Dorsolateral prefrontal cortex (tissue), 122 donors: ENCODE measurements at places on chromosomes 11 and 22. TPM values are rescaled to one million over a fixed set of nuclear protein-coding genes. Genes with fewer than 3 reads are reported as not detected.

GRCh38 chr11:3108183-3108721, 51.0 kb upstream of the CARS1 start:
- DNase-seq, result no peak

DNA sequence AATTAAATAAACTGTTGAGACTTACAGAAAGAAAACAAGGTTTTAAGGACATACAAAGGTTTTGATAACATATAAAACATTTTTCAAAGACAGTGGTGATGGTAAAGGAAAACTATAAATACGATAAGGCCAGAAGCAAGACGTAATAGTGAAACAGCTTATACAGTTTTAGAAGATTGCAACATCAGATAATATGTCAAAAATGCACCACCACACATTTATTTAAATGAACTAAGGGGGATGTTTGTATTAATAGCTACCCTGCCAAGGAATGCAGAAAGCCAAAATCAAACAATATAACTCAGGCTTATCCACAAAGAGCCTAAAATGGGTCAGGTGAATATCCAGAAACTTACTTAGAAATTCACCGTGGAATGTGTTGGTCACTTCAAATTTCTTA, 981.6 kb upstream of the FAT3 start:
- no peak for DNase-seq

- no peak for DNase-seq
Measured at GRCh38 chr11:106608677-106609076, 409.6 kb downstream of the GUCY1A2 start.

Gene YPEL4
- total RNA-seq, result 64.2 TPM

- no peak for DNase-seq
Measured at GRCh38 chr22:48207919-48208535, 1445.6 kb downstream of the TBC1D22A start.

- DNase-seq, result no peak
Measured at GRCh38 chr11:16897470-16898061, 116.6 kb downstream of the PLEKHA7 start.

DNA sequence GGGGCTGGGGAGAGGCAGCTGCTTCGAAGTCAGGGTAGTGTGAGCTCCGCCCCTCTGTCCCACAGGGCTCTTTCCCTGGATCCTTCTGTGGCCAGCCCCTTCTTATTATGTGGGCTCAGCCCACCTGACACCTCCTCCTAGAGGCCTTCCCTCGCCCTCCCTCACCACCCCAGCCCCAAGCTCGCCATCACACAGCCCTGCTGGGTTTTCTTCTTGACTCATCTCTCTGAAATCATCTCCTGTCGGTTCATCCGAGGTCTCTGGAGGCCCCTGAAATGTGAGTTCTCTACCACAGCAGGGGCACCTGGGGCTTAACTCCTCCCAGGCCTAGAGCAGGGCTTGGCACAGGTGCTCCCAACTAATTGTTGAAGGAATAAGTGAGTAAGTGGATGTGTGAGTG, 65.2 kb downstream of the CACNA1I start:
- no peak for DNase-seq

DNA sequence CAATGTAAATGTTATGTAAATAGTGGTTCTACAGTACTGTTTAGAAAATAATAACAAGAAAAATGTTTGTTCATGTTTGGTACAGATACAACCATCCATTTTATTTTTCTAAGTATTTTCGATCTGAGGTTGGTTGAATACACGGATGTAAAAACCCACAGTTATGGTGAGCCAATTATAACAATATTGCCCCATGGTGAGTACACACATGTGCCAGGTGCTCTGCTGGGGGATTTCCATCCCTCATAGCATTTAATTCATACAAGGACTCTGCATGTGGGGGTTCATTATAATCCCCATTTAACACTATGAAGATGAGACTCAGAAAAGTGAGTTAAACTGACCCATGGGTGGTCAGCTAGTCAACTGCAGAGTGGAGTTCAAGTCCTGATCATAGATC, 23.3 kb upstream of the TTC28 start:
- no peak for DNase-seq

DNA sequence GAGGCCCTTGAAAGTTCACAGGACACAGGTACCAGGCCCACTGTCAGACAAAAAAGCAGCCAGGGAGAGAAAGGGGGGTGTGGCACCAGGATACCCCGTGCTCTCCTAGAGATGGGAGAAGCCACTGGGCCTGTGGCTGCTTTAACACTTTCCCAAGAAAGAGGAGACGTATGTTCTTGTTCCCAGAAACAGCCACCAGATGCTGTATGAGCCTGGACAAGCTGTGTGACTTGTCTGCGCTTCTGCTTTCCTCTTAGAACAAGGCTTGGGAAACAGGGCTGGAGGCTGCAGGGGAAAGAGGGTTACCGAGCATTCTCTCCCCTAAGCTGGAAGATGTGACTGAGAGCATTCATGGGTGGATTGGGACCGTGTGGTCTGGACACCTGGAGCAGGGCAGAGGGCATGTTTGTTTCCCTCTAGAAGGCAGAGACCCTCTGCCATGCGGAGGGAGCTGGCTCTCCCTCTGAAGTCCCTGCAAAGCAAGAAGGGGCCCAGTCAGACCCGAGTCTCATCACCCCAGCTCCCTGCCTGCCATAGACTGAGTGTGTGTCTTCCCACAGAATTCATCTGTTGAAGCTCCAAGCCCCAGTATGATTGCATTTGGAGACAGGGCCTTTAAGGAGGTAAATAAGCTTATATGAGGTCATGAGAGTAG, 74.1 kb downstream of the TRIM29 start:
- no peak for DNase-seq

DNA sequence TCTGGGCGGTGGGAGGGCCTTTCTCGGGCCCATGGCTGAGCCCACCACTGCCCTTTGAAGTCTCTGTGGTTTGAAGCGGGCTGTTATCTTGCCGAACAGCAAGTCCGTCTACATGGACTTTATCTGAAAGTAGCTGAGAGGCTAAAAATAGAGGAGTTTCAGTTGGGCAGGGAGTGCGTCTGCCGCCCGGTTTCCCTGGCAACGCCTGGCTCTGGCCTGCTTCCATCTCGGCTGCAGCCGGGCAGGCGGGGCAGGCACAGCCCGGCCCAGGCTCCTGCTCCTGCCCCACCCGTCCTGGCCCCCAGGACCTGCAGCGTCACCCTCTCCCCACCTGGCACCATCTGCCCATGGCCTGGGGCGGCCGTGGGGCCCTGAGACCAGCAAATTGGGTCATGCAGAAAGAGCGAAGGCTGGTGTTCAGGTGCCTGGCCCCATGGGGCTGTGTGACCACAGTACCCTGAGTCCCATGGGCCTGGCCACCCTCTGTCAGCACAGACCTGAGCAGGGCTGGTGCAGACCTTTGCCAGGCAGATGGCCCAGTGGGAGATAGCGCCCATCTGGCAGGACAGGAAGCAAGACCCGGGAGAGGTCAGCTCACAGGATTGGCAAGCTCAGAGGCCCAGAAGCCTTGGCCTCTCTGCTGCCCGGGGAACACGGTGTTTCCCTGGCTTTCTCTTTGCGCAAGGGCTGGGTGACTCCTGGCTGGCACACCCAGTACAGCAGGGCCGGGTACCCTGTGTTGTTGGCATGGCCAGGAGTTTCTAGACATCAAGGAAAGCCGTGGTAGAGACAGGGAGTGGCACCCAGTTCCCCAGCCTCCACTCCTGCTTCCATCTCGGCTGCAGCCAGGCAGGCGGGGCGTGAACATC, 79.1 kb upstream of the KCNQ1OT1 start:
- DNase-seq, result peak; percentile 92

Gene DDTL
- not detected for total RNA-seq

Gene ART1
- not detected for total RNA-seq

Gene SHISAL1
- 45.8 TPM for total RNA-seq

Gene TMEM121B
- 16.1 TPM for total RNA-seq

Gene MUC15
- not detected for total RNA-seq

Gene LYVE1
- 5.7 TPM for total RNA-seq

DNA sequence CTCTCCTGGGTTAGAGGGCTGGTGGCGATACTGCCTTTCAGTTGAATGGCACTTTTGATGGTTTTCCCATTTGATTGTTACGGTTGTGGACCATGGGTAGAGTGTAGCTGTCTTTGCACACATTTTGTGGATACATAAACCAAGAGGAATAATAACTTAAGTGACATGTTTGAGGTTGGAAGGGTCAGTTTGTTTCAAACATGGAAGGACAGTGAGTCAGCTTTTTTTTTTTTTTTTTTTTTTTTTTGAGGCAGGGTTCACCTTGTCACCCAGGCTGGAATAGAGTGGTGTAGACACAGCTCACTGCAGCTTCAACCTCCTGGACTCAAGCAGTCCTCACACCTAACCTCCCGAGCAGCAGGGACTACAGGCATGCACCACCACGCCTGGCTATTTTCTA, 41.1 kb downstream of the PPFIA1 start:
- DNase-seq, result no peak

DNA sequence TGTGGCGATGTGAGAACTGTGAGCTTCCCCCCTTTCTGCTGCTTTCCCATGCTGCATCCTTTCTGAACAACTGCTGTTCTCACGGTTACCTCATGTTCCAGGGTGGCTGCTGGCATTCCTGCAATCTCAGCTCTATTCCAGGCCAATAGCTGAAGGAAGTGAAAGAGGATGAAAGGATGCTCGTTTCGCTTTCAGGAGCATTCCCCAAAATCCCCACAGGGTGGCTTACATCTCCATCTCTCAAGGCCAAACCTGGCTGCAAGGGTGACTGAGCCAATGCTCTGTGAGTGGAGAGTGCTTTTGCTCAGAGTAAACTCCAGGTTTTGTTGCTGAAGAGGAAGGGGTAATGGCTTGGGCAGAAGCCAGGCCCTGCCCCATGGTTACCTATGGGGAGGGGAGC, 848.2 kb downstream of the BRD1 start:
- no peak for DNase-seq

DNA sequence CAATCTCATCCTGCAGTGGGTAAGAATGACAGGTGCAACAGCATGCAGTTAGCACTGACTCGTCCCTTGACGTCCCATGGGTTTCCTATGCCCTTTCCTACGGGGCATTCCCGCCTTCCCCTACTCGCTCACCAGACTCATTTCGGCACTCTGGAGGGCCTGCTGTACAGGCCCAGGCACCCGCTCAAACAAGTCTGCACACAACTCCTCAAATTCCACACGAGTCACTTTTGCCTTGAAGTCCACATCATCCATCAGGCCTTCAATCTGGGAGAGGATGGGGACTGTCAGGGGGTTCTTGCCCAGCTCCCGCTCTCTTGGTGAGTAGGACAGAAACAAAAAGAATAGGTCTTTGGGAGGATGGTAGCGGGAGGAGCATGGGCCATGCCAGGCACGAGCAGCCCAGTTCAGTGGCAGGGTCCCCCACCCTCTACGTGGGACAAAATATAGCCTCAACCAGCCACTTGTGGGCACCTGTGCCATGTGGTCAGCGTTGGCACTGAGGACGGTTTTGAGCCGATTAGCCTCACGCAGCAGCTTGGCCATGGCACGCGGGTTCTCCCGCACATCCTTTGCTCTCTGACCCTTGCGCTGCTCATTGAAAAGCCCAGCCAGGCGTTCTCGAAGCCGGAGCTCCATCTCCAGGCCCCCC, 4.7 kb downstream of the HYOU1 start:
- no peak for DNase-seq

- no peak for DNase-seq
Measured at GRCh38 chr11:65549096-65549495, 9.1 kb downstream of the LTBP3 start.

Gene XKR3
- total RNA-seq, result not detected

Gene GRM5
- 63.9 TPM for total RNA-seq

GRCh38 chr11:77144196-77144856, 16.3 kb downstream of the MYO7A start:
- no peak for DNase-seq

Gene XNDC1N
- total RNA-seq, result 10.2 TPM

GRCh38 chr11:75163921-75164849, 13.3 kb downstream of the SLCO2B1 start:
- no peak for DNase-seq

DNA sequence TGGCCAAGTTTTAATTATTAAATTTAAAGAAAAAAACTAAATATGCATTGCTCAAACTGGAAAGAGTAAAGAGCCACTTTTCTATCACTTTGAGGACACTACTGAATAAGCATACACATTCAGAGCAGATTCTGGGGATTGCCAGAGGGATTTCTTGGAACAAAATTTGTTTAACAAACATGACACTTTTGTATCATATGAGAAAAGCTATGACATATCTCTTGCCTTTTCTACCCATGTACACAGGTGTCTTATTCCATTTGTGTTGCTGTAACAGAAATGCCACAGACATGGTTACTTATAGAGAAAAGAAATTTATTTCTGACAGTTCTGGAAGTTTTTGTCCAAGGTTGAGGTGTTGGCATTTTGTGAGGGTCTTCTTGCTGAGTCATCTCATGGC, 13.5 kb upstream of the USP28 start:
- no peak for DNase-seq

DNA sequence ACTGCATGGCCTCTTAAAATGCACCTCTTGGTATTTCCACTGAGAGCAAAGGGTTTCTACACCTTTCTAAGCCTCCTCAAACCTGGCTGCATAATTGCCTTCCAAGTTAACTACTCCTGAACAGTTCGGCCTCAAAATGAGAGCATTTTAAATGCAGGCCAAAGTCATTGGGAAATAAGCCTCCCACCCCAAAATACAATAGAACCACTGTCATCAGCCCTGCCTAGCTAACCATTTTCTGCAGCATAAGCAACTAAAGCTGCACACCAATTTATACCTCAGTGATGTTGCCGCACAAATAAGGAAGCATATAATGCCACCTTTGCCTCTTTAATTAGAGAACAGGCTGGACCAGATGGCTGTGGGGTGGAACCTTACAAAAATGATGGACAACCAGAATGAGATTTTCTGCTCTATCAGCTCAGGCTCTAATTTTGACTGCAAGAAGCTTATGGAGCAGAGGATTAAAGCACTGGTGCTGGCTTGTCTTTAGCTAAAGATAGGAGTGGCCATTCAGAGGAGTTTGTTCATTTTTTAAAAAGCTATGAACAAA, 4.3 kb downstream of the TOB2 start:
- no peak for DNase-seq

DNA sequence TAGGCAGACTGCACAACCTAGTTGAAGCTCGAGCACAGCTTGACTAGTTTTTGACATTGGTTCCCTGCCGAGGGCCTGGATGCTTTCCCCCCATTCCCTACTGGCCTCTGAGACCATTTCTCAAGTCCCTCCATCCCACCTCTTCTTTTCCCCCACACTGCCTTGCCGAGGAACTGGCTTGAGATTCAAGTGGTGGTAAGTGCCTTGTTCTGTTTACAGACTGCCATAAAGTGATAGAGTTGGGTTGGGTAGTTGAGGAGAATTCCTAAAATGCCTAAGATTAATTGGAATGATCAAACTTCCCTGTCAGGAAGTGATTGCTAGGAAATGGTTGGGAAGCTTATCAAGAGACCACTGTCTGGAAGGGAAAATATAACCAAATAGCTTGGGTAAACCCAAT, 16.2 kb downstream of the MRPL16 start:
- no peak for DNase-seq

DNA sequence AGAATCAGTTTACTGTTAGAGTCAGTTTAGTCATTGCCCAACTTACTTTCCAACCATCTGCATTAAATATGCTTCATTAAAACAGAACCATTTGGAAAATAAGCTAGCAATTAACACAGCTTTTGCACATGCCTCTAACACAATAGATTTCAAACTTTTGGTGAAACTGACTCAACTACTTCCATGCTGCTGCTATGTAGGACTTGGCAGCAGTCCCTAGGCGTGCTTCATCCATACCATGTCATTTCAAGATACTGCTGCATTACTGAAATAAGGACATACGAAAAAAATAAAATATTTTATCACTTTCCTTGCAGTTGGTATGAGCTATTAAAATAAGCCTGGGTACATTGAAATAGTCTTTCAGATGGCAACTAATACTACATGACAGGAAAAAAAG, 65.5 kb upstream of the SOX6 start:
- DNase-seq, result no peak

Gene OR10D3
- not detected for total RNA-seq

- peak; percentile 86 for DNase-seq
Measured at GRCh38 chr22:39534591-39535356, 2.2 kb upstream of the RPS19BP1 start.

- no peak for DNase-seq
Measured at GRCh38 chr11:67507242-67507863, 609 bp downstream of the CDK2AP2 start.
